Left lung (tissue), 14 donors: ENCODE measurements at places on chromosomes 7 and 10. TPM values are rescaled to one million over a fixed set of nuclear protein-coding genes. Genes with fewer than 3 reads are reported as not detected.

DNA sequence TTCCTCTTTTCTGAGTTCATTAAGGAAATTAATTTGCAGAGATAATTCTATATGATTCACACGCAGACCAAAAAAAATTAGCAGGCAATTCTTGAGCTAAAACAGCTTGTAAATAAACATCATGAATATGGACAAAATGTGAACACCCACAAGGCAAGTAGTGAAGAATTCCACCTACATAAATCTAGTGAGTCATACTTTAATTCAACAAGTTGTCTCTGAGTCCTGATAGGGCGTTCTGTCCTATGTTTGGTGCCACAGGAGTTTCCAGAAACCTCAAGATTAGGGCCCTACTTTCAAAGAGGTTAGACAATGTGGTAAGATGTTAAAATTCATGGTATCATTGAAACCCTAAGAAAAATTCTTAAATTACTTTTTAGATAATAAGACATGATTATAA, 122.3 kb downstream of the SGMS1 start:
- DNase-seq, result no peak

DNA sequence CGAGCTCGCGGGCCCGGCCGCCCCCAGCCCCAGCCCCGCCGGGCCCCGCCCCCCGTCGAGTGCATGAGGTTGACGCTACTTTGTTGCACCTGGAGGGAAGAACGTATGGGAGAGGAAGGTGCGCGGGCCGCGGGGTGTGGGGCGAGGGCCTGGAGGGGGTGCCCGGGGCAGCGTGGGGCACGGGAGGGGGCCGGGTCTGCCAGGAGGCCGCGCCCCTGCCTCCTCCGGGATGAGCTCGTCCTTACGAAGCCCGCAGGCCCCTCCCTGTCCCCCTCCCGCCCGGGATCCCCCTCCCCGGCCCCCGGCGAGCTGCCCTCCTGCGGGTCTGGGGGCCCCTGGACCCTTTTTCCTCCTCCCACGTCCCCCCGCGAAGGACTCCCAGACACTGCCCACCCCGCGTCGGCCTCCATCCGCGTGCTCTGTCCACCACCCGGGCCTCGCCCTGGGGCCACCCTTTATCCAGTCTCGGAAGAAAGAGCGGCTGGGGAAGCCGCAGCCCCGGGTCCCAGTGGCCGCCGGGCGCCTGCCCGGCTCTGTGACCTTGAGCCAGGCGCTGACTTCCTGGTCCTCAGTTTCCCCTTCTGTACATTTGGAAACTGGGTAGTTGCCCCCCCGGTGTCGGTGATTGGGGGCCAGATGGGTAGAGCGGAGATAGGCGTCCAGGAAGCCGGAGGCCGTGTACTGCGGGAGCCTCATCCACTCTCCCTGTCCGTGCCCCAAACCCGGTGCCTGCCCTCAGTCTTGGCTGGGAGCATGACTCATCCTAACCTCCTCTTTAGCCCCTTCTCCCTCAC, 521 bp downstream of the LIMK1 start:
- no peak for DNase-seq

Gene SPAM1
- total RNA-seq, result not detected

- no peak for DNase-seq
Measured at GRCh38 chr7:155811560-155811894, 736 bp downstream of the SHH start.

Gene RNF133
- total RNA-seq, result 1.6 TPM

GRCh38 chr10:96513305-96513697, 425 bp downstream of the TLL2 start:
- DNase-seq, result no peak

Gene ZNF467
- 36.9 TPM for total RNA-seq

Gene SPDYE11
- total RNA-seq, result not detected

Gene NSMCE4A
- 36.1 TPM for total RNA-seq

Gene SLIT1
- total RNA-seq, result 0.20 TPM

Gene CNPY4
- 15.1 TPM for total RNA-seq

- no peak for DNase-seq
Measured at GRCh38 chr7:148871551-148871950, 12.5 kb downstream of the EZH2 start.

Gene CPXM2
- 1.5 TPM for total RNA-seq

DNA sequence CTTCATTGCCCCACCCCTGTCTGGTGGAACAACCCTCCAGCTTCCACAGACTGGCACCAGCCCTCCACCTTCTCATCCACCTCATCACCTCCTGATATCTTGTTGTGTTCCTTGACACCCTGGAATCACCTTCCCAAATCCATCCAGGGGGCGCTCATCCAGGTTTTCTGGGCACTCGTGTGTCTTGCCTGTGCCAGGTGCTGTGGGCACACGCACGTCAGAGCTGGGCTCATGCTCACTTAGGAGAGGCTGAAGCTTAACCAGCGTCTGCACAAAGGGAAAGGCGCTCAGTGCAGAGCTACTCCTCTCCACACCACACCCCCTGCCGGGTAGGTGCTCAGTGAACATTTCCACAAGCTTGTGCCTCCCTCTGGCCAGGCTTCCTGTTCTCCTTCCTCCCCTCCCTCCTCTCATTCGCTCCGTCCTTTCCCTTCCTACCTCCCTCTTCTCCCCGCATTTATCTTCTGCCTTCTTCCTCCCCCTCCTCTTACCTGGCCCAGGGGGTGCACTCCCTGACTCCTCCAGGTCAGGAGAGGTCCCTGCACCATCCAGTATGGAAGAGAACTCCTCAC, 4.8 kb downstream of the ADCYAP1R1 start:
- DNase-seq, result no peak

DNA sequence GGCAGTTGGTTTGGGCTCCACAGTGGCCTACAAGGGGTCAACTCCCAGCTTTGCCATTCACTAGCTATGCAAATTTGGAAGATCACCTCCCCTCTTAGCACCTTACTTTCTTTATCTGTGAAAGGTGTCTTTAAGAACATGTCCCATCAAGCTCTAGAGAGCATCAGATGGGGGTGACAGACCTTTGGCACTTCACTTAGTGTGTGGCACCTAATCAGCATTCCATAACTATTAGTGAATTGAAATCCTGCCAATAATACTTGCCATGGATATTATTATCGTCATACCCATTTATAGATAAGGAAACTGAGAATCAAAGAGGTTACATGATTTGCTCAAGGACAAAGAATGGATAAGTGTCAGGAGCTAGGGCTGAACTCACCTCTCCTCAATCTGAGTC, 51.9 kb downstream of the PLPP4 start:
- no peak for DNase-seq

DNA sequence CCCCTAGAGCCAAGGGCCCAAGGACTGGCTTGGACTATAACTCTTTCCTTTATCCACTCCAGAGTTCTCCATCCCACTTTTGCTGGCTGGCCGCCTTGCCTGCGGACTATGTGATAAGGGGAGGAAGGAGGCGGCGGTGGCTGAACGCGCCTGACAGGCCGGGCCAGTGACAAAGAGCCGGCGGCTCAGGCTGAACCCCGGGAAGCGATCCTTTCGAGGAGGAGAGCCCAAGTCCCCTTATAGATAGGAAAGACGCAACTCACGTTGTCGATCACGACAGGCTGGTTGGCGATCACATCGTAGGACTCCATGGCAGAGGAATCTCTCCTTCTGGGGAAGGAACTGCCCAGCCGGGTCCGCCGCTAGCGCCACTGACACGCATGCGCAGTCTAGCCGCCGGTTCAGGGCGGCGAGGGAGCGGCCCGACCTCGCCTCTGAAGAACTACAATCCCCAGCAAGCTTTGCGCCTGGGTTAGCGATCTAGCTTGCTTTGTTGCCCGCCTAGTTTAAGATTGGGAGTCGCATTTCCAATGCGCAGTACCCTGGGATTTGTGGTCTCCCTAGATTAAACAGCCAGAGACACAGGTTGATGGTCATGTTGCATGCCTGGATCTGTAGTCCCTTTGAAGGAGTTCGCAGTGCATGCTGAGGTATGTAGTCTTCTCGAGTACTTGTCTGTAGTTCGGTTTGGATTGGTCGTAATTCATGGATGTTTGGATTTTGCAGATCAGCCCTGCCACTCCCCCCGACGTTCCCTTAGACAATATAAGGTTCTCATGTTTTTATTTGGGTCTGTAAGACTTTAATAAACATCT, at the start of gene ACTR1A:
Gene ACTR1A (minus strand): TSS at position 376 of the 815 bp plus-strand sequence. CDS start 65 bp downstream, at position 311.
- DNase-seq, result peak; percentile 98

Gene FZD8
- 16.4 TPM for total RNA-seq
